Activated naive CD4-positive, alpha-beta T cell treated with Interleukin-2 at 50 U/mL for 16 hours (primary cell): ENCODE measurements at places on chromosomes 1 and 21.
A peak's percentile ranks its signal among the peaks of the same experiment; 100 is the strongest.

GRCh38 chr1:20373764-20374163, 83.1 kb downstream of the VWA5B1 start:
- no peak for DNase-seq

- DNase-seq: no peak
Measured at GRCh38 chr1:158689110-158689509, 2.6 kb upstream of the SPTA1 start.

DNA sequence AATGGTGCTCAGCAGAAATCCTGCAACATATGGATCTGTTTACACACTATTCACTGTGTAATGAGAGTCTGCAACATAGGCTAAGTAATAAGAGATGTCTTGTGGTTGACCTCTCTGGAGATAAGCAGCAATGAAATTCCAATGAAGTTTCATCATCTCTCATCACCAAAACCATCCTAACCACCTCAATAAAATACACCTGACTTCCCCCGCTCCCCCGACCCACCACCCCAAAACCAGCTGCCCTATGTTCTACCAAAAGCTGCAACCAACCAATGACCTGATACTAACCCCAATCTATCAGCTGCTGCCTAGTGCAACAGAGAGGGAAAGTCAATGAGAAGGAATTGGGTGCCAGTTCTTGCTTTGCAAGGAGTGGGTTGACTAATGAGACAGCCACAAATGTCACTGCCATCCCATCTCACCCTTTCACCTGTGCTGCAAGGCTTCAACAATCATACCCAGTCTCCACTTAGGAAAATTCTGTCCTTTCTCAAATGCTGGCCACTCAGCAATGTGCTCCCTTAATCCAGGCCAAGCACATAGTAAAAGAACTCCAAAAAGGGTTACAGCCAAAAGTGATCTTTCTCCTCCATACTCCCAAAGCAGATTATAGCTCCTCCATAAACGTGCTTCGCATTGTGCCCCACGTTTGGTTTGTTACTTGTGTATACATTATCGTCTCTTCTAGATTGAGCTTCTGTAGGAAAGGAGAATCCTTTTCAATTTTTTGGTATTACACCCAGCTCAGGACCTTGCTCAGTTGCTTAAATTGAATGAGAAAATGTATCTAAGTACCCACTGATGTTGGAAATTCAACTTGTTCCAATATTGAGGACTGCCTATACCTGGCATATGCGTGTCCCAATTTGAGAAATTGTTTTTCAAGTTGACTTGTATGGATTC, 29.0 kb downstream of the MRPL39 start:
- peak; percentile 62 for DNase-seq

- DNase-seq: no peak
Measured at GRCh38 chr1:6027591-6027990, 18.1 kb upstream of the KCNAB2 start.
